GM13976 (cell line): ENCODE measurements at places on chromosomes 7 and 10.

DNA sequence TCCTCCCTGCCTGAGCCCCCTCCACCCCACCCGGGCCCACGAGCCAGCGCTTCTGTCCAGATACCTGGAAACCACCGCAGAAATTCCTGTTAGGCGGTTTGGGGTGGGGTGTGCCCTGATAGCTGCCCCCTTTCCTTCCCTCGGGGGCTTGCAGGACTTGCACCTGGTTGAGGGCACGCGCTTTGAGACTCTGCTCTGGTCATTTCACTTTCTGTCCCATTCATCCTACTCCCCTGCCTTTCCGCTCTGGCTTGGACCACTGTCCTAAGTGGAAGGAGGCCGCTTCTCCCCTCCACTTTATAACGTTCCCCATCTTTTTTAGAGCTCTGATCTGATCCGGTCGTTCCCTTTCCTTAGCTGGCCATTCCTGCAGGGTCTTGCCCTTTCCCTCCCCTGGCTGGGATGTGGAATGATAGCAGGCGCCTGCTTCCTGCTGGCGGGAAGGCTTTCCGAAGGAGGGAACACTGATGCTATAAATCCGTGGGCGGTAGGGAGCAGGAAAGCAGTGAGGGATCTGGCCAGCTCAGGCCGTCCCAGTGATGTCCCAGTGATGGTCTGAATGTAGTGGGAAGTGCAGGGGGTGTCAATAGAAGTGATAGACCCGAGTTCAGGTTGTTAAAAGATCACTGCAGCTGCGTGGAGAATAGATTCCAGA, 852 bp upstream of the PRKAR1B start:
- DNase-seq = no peak

- DNase-seq = no peak
Observed at GRCh38 chr10:62860946-62861345, 44.8 kb upstream of the EGR2 start.

GRCh38 chr7:44286618-44287487, 38.5 kb downstream of the CAMK2B start:
- no peak for DNase-seq

GRCh38 chr7:31023877-31024276, 28.2 kb upstream of the ADCYAP1R1 start:
- no peak for DNase-seq

GRCh38 chr7:135204876-135205275, 6.5 kb downstream of the WDR91 start:
- DNase-seq = no peak

- DNase-seq = peak; percentile 72
Observed at GRCh38 chr7:44309271-44310091, 15.9 kb downstream of the CAMK2B start.

DNA sequence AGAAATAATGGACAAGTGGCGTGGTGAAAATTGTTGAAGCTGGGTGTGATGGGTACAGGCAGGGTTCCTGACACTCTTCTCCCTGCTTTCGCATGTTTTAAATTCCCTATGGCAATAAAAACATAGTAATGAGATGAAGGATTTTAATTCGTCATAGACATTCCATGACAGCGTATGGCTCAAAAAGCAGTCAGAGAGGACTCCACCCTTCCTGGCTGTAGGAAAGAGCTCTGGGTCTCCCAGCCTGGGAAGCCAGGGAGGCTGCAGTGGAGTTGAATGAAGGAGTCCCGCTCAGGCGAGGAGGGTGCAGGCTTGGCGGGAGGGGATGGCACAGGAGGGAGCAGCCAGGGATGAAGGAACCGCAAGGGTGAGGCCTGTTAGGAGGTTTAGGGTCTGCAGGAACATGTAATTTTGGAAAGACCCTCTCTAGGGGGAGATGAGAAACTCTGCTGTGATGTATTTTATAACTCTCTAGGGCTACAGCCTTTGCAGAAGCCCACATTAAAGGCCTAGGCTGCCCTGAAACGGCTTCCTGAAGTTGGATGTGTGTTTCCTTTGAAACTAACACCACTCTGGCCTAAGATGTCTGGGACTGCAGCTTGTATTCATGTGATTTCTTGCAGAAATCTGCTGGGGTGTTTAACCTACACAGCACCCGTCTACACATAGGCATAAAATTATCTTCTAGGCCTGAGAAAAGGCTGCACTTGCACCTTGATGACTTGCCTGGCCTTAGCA, 7.6 kb upstream of the LARP4B start:
- DNase-seq = no peak

GRCh38 chr7:125375942-125376341, 446.3 kb upstream of the POT1 start:
- DNase-seq = no peak

DNA sequence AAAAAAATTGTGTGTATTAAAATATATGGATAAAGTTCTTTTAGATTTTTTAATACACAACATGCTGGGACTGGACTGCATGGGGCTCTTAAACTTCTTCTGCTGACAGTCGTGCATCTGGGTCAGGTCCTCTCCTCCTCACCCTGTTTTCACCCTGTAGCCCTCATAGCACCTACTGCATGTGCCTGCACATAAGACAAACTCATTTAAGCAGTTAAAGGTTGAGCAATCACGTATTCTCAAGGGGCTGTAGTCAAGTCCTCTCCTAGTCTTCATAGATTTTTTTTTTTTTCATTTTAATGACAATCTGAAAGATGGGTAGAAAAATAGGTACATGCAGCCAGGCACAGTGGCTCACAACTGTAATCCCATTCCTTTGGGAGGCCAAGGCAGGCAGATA, 23.6 kb upstream of the PDCD4 start:
- DNase-seq = no peak

DNA sequence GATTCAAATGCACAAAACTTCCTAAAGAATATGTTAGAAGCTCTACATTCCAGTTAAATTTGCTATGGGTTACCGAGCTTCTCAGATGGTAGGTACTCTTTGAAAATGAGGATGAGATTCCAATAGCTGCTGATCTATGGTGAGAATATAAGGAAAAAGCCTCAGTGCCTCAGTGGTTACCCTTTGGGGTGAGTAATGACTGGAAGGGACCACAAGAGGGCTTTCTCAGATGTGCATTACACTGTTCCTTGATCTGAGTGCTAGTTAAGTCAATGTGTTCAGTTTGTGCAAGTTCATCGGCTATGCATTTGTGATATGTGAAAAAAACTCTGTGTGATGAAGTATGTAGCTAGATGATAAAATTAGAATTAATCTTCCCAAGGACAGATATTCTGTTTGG, 3.5 kb downstream of the NRCAM start:
- peak; percentile 48 for DNase-seq

- DNase-seq = no peak
Observed at GRCh38 chr7:80235334-80235733, 100.7 kb downstream of the GNAI1 start.

DNA sequence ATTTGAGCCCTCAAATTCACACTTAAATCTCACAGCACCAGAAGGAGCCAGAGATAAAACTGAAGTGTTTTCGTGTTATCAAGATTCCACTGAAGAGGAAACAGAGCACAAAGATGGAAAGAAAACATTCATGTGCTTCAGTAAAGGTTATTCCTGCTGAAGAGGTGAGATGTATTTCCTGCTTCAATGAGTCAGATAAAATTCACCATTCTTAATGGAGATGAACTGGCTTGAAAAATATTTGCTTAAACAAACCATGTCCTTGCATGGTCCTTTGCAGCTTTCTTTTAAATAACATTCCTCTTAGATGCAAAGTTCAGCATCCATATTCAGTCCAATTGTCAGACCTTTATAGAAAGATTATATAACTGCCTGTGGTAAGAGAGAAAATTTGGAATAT, 294.2 kb downstream of the IPMK start:
- no peak for DNase-seq

- DNase-seq = no peak
Observed at GRCh38 chr7:157377436-157378124, 40.8 kb downstream of the DNAJB6 start.

DNA sequence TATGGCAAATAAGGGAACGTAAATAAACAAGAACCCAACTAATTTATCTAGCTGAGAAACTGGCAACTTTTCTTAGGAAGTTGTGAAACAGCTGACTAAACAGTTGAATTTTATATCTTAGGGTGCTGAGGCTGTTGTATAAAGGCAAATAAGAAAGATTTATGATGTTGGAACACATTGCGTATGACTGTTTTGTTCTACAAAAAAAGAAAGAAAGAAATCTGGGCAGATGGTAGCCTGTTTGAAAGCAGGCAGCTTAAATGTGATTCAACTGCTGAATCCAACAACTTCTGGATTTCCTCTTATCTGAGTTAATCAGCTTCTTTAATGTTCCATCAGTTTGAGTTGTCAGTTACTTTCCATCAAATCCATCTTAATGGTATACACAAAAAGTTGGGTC, 214.5 kb downstream of the SNX13 start:
- no peak for DNase-seq

DNA sequence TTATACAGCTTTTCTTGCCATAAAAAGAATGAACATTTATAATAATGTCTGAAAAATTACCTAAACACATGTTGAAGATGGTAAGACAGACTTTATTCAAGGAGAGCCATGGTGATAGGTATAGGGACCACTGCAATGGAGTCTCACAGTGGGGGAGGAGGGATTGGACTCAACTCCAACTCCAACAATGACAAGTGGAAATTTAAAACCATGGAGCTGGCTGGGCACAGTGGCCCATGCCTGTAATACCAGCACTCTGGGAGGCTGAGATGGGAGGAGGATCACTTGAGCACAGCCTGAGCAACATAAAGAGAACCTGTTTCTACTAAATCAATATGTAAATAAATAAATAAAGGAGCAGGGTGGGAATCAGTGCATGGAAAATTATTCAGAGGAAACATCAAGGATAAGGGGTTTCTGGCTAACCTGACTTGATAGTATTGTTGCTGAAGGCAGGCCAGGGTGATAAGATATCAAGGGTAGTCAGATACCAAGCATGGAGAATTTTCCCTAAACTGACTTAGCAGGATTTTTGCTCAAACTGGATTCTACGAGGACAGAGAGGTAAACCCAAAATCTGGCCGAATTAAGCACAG, 19.5 kb upstream of the MICU1 start:
- no peak for DNase-seq

DNA sequence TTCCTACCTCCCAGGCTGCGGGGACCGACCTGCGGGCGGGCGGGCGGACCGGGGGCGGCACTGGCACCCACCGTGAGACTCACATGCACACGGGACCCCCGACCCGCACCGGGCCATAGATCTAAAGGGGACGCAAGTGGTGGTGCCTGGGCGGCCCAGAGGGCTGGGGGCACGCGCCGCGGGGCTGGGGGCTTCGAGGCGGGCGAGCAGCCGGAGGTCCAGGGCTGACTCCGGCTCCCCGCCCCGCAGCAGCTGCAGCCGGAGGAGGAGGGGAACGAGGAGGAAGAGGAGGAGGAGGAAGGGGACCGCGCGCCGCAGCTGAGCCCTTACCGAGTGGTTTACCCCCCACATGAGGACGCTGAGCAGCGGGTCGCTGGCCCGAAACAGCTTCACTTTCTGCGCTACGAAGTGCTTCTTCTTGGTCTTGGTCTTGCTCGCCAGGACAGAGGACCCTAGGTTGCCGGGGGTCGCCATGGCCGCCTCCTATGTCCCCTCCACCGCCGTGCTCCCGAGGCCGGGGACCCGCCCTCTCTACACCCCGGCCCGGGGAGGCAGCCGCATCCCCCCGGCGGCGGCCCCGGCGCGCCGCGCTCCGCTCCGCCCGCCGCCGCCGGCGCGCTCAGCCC, 412 bp downstream of the PIP4K2A start:
- no peak for DNase-seq

- DNase-seq = no peak
Observed at GRCh38 chr10:75926763-75927162, 495.3 kb downstream of the LRMDA start.

DNA sequence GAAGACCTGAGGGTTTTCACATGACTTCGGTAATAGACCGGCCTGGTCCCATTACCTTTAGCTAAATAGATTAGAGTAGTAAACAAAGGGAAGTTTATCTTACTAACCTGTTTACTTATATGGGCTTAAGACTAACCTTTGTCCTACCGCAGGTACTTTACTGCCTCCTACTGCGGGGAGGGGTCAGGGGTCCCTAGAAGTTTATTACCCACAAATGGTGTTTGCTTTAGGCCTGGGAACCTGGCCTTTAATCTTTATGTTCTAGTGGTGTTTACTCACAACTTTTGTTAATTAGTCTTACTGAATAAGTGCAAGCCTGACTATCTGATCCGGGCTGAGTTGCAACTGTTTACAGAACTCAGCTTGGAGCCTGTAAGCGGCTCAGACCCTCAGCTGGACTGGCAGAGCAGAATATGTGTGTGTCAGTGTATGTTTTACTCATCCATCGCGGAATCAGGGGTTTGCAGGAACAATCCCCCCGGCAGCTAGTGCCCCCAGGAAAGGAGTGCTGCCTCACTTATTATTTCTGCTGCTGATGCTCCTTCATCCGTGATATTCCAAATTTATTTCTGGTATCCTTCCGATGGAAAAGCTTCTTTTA, 578.9 kb upstream of the SEMA3D start:
- DNase-seq = no peak

GRCh38 chr10:52703898-52704297, 68.7 kb downstream of the MBL2 start:
- no peak for DNase-seq

DNA sequence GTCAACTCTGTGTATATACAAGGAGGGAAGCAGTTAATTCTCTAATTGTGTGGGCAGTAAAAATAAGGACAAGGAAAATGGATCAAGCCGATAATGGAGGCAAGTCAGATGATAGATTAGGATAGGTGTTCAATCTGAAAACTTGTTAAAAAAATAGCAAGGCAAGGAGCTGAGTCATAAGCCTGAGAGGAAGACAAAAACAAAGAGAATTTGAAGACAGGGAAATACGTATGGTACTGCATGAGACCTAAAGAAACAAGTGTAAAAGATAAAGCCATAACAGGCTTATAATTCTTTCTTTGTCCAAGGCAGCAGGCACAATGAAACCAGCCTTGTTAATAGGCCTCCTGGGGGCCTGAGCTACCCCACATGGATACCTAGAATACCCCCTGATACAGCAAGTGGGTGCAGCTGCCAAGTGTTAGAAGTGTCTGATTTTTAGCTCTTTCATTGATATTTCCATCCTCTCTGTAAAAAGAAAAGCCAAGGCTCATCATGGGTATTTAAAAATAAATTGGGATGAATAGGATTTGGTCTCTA, 1570.6 kb upstream of the LRRTM3 start:
- DNase-seq = no peak

DNA sequence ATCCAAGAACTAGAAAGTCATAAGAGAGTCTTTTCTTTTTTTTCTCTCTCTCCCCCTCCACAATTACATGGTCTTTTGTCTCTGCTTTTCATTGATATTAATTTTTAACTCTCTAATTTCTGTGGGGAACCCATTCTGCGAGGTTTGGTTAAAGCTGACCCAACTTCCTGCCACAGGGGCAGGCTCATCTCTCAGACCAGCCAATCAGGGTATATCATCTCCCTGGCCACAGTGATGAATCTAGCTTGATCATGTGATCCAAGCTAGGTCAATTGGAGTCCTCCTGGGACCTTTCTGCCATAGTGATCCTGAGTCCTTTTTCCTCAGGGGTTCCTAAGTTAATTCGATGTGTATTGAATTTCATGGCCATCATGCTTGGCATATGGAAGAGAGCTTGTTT, 38.0 kb upstream of the TRUB1 start:
- DNase-seq = no peak

GRCh38 chr10:17227367-17228090, 512 bp upstream of the VIM start:
- peak; percentile 64 for DNase-seq

GRCh38 chr7:12320241-12320986, 83.3 kb downstream of the VWDE start:
- no peak for DNase-seq

GRCh38 chr7:155882596-155882995, 70.3 kb upstream of the SHH start:
- no peak for DNase-seq
